ENCODE measurements at places on chromosomes 16 and 17. TPM values are rescaled to one million over a fixed set of nuclear protein-coding genes. Genes with fewer than 3 reads are reported as not detected.

INPP5K gene
- 25.9 TPM for polyA plus RNA-seq

CNEP1R1 gene
- 33.0 TPM for polyA plus RNA-seq

CDH11 gene
- 306 TPM for polyA plus RNA-seq

GRCh38 chr16:69397821-69398521 is 12.2 kb upstream of the TERF2 start:
- no peak for DNase-seq

GRCh38 chr17:49552070-49552751 is 23.5 kb upstream of the NXPH3 start:
- DNase-seq: no peak

DNA sequence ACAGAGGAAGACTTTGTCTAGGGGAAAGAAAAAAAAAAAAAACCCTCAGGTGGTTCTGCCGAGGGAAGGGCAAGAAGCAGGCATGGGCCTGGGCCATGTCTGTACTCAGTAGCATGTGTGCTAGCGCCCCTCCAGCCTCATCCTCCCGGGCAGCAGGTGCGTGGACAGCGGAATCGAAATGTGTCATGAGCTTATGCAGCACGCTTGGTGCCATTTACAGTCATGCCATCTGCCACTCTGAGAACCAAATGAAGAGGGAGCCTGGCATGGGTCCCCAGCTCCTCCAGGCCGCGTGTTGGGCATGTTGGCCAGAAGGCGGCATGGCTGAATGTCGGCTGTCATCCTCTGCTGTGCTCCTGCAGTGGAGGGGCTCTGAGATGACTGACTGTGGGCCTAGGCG is 31.4 kb downstream of the CRAMP1 start:
- no peak for DNase-seq

- DNase-seq: no peak
Measured at GRCh38 chr16:83603723-83604570, 203.8 kb upstream of the HSBP1 start.

Data from AG04450 (cell line).